GM12865 (cell line): ENCODE measurements at places on chromosomes 6 and 20.

- DNase-seq, result no peak
Measured at GRCh38 chr6:109071125-109071917, 23.3 kb downstream of the SESN1 start.

DNA sequence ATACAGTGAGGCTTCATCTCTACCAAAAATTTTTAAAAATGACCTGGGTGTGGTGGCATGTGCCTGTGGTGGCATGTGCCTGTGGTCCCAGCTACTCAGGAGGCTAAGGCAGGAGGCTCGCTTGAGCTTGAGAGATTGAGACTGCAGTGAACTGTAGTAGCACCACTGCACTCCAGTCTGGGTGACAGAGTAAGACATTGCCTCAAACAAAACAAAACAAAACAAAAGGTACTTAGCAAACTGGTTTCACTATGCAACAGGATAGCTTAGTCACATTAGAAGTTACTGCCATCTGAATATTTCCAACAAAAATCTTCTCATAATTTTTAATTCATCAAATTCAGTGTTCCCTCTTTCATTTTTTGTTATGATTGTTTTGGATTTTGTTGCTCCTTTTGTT, 137.9 kb downstream of the QRSL1 start:
- DNase-seq, result no peak

GRCh38 chr20:1224205-1224890, 1.5 kb upstream of the RAD21L1 start:
- DNase-seq, result no peak

DNA sequence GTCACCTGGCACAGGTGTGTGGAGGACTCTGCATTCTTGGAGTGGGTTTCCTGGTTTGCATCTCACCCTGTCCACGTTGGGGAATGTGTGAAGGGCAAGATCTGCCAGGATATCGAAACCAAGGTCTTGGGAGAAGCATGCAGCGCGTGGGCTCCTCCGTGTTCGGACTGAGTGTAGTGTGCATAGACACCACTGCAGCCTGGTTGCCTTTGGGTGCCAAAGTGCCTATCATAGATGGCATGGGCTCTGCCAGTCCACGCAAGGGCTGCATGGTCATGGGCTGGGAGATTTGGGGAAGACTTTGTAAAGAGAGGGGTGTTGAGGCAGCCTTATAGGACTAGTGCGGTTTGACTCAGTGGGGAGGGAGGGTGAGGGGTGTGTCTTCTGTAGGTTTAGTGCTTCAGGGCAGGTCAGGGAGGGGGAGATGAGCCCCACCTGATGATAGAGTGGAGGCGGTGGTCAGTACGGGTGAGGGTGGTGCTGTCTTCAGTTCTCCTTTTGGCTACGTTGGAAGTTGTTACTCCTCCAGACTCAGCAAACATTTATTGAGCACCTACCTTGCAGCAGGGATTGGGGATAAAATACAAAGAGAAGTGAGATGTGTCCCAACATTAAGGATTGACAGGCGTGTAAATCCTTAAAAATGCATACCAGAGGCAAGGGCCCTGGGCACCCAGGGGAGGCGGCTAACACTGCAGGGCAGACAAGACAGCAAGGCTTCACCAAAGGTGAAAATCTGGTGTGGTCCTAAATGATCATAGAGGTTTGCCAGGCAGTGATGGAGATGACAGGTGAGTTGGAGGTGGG, 28.3 kb downstream of the DUSP22 start:
- peak; percentile 76 for DNase-seq

DNA sequence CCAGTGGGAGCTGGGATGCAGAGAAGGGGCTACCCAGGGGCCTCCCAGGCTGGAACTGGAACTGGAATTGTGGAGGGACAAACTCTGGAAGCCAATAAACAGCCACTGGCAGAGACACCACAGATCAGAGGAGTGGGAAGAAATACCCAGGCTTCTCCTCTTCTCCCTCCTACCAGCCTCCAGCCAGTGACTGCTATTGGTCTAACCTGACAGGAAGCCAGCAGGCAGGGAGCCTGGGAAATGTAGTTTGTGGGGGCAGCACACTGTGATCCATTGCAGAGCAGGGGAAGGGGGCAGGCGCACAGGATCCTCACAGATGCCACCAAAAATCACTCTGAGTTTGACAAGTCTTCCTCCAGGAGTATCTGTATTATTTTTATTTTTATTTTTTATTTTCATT, 12.1 kb upstream of the MLN start:
- peak; percentile 28 for DNase-seq

- no peak for DNase-seq
Measured at GRCh38 chr6:80674669-80675068, 568.2 kb downstream of the BCKDHB start.

- no peak for DNase-seq
Measured at GRCh38 chr20:33180169-33180568, 12.2 kb downstream of the BPIFA2 start.

GRCh38 chr6:40125680-40126394, 191.6 kb upstream of the MOCS1 start:
- no peak for DNase-seq

DNA sequence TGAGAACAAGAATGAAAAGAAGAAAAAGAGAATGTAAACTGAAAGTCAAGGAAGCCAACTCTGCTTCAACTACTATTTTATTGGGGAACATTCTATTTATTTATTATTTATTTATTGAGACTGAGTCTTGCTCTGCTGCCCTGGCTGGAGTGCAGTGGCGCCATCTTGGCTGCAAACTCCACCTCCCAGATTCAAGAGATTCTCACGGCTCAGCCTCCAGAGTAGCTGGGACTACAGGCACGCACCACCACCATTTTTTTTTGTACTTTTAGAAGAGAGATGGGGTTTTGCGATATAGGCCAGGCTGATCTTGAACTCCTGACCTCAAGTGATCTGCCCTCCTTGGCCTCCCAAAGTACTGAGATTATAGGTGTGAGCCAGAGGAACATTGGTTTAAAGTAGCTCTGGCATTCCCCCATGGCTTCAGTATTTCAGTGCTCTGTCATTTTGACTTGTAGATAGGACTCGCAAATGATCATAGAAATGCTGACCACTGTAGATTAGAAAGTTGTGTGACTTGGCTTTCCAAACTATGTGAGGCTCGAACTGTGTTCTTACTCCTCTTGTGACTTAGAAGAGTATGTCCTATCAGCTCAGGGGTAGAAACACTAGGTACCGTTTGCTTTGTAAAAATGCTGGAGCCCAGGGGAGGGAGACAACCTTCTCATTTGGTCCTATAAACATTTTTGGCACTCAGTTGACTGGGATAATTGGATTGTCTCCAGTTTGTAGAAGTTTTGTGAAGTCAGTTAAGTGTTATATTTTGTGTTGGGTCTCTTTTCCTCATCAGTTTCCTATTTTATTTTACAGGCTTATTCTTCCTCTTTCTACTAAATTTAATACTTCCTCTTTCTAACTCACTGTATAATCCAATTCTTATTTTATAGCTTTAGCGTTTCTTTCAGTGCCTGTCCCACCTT, 544.9 kb upstream of the CITED2 start:
- no peak for DNase-seq

DNA sequence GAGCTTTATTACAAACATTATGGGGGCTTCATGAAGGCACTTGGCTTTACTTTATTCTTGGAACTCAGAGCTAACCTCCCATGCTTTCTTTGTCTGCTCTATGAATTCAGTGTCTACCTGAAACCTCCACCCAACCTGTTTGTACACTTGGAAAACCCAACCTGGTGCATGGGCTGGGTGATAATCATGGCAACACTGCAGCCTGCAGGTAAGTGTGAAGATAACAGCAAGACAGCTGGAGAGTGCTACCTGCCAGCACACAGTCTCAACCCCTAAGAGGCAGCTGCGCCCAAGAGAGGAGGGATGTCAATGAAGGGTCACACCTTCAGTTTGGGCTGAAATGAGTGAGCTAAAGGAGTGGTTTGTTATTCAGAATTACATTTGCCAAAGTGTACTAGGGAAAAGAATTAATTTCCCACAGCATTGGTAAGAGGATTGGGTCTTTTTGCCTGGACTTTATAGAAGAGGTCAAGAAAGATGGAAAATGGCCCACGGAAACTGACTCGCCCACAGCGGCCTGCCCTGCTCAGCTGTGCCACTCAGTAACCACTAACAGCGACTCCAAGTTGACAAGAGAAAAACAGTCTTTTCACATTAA, 24.4 kb downstream of the FOXQ1 start:
- DNase-seq, result no peak

DNA sequence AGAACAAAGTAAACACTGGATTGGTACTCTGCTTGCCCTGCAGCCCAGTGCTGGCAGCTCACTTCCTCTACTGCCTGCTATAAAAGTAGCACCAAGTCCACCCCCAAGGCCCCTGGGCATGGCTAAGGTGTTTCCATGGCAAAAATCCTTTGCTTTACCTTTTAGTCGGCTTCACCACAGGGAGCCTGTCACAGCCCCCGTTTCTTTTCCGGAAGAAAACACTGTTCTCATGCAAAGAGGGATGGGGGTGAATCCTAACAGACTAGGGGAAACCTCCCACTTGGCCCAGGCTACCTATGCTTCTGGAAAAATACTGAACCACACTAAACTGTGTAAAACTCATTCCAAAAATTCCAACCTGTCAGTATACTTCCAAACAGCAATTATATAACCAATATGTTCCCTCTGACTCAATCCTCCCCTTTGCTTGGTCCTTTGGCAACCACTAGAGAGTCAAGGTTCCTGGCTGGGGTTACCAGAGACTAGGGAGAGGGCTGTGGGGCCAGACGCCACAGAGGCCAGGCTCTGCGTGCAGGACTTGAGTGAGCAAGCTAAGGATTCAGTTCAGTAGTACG, 16.1 kb downstream of the PPIL1 start:
- DNase-seq, result no peak

DNA sequence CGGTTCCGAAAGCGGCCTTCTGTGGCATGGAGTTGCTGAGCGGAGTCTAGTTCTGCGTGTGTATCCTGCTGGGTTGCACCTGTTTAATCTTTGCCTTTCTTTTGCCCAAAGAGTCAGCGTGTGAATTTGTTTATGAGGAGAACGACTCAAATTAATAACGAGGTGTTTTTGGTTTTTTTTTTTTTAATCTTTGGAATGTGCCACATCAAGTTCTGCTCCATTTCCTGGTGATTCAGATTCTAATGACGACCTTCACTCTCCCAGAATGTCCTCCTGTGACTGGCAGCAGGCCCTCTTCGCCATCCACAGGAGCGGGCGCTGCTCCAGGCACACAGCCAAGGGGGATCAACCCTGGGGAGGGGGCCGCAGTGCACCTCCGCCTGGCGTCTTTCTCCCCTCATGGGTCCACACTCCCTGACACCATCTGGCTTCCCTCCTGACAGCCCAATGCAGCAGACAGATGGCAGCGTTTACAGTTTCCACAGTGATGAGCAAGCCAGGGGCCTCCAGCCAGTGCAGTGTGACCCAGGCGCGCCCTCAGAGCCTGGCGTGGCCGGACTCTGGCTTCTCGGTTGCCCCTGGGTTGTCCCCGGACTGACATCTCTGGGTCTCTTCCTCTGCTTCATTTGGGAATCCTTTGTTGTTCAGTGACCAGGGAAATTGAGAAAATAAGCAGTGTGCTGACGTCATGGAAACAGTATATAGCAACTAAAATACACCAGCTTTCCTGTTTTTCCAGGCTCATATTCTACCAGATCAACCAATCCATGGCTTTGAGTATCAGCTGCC, 27.5 kb upstream of the AFDN start:
- no peak for DNase-seq

GRCh38 chr20:6473197-6473596, 294.3 kb upstream of the BMP2 start:
- no peak for DNase-seq

DNA sequence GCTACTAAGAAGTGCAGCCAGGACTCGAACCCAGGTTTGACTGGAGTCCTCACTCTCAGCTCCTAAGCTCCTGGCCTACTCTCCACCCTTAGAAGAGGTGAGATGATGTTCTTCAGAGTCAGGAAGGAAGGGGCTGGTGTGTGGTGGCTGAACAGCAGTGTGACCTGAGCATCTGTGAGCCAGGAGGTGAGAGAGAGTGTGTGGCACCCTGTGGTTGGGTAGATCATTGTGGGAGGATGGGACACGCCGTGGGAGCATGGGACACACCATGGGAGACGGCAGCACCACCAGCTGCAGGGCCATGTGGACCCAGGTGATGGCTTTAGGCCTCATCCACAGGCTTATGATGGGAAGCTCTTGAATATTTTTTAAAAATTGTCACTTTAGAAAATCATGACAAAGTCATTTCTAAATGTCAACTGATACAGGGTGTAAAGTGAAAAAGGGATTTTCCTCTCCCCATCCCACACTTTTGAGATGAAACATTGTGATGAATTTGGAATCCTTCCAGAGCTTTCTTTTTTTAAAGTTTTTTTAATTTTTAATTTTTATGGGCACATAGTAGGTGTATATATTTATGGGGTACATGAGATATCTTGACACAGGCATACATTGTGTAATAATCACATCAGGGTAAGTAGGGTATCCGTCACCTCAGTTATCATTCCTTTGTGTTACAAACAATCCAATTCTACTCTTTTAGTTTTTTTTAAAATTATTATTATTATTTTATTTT, 31.6 kb downstream of the SRC start:
- peak; percentile 72 for DNase-seq

DNA sequence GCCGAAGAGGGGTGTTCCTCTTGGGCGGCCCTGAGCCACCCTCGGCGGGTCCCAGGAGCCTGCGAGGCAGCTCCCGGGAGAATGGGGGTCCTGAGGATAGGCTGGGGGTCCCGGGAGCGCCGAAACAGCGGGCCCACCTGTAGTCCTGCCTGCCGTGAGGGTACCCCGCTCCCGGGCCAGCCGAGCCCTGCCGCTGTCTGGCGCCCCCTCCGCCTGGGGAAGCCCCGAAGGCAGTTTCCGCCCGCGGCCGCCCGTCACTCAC, 280 bp downstream of the SPATA2 start:
- DNase-seq, result no peak

DNA sequence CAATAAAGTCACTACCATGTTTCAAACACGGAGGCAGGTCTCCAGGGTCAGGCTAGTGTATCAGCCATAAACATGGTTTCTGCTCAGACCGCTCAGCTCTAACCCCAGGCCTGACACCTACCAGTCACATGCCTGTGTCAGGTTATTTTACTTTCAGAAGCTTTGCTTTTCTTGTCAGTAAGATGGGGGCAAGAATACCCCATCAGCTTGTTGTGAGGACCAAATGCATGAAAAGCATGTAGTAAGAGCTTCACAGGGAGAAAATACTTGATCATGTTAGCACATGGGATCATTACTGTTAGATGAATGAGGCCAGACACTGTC, 65.2 kb upstream of the PIM1 start:
- DNase-seq, result no peak

DNA sequence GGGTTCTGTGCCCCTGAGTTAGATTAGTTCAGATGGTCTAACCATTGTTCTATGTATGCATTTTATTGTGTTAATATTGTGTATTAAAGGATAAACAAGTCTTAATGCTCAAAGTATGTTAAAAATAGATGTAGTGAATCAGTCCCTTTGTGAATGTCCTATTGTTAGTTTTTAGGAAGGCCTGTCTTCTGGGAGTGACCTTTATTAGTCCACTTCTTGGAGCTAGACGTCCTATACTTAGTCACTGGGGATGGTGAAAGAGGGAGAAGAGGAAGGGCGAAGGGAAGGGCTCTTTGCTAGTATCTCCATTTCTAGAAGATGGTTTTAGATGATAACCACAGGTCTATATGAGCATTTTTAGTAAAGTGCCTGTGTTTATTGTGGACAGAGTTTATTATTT, 12.3 kb upstream of the HMGN4 start:
- no peak for DNase-seq
